ENCODE measurements at places on chromosomes 5 and 9. TPM values are rescaled to one million over a fixed set of nuclear protein-coding genes. Genes with fewer than 3 reads are reported as not detected.

The RFK gene
- 19.3 TPM for total RNA-seq

The DNAH5 gene
- total RNA-seq, result 0.23 TPM

The PCDHGC4 gene
- total RNA-seq, result 0.31 TPM

The TPPP gene
- total RNA-seq, result 0.94 TPM

The CEL gene
- 0.08 TPM for total RNA-seq

The NSA2 gene
- total RNA-seq, result 79.2 TPM

The PCDHGA8 gene
- total RNA-seq, result 0.08 TPM

The SPATA31C1 gene
- total RNA-seq, result not detected

The AMACR gene
- total RNA-seq, result 14.5 TPM

The LCN9 gene
- not detected for total RNA-seq

The FAM81B gene
- total RNA-seq, result not detected

The FOXB2 gene
- total RNA-seq, result not detected

The SLC4A9 gene
- not detected for total RNA-seq

The BTNL3 gene
- not detected for total RNA-seq

The ISL1 gene
- not detected for total RNA-seq

The SLC27A6 gene
- total RNA-seq, result 1.5 TPM

The HTR4 gene
- not detected for total RNA-seq

The MEGF10 gene
- 0.08 TPM for total RNA-seq

The ZFP2 gene
- not detected for total RNA-seq

The SLCO6A1 gene
- total RNA-seq, result not detected

The S100Z gene
- total RNA-seq, result not detected

The UBAP1 gene
- total RNA-seq, result 48.8 TPM

The IL5 gene
- total RNA-seq, result not detected

The EGFL7 gene
- 18.8 TPM for total RNA-seq

The TMEM215 gene
- total RNA-seq, result not detected

The IL17B gene
- not detected for total RNA-seq

The SLC1A1 gene
- 0.04 TPM for total RNA-seq

The FBP2 gene
- total RNA-seq, result not detected

The FAT2 gene
- 78.3 TPM for total RNA-seq

The ICE1 gene
- total RNA-seq, result 15.4 TPM

The UAP1L1 gene
- total RNA-seq, result 1.2 TPM

The IGIP gene
- total RNA-seq, result 0.87 TPM

The ECM2 gene
- 0.84 TPM for total RNA-seq

The ZNF883 gene
- 1.6 TPM for total RNA-seq

The PCDHGB2 gene
- total RNA-seq, result 0.08 TPM

The TMEM252 gene
- not detected for total RNA-seq

The SNCAIP gene
- total RNA-seq, result not detected

The HINT1 gene
- 462 TPM for total RNA-seq

The OR13C5 gene
- not detected for total RNA-seq

The ANKRD31 gene
- total RNA-seq, result not detected

The EPB41L4B gene
- 5.9 TPM for total RNA-seq

The DNAJA1 gene
- 93.5 TPM for total RNA-seq

The SEC61B gene
- 240 TPM for total RNA-seq

Data from hair follicular keratinocyte (primary cell).